Thoracic aorta (tissue), 2 donors: ENCODE measurements at places on chromosomes 2 and 18. TPM values are rescaled to one million over a fixed set of nuclear protein-coding genes. Genes with fewer than 3 reads are reported as not detected.

The KCNE4 gene
- total RNA-seq = 9.6 TPM

DNA sequence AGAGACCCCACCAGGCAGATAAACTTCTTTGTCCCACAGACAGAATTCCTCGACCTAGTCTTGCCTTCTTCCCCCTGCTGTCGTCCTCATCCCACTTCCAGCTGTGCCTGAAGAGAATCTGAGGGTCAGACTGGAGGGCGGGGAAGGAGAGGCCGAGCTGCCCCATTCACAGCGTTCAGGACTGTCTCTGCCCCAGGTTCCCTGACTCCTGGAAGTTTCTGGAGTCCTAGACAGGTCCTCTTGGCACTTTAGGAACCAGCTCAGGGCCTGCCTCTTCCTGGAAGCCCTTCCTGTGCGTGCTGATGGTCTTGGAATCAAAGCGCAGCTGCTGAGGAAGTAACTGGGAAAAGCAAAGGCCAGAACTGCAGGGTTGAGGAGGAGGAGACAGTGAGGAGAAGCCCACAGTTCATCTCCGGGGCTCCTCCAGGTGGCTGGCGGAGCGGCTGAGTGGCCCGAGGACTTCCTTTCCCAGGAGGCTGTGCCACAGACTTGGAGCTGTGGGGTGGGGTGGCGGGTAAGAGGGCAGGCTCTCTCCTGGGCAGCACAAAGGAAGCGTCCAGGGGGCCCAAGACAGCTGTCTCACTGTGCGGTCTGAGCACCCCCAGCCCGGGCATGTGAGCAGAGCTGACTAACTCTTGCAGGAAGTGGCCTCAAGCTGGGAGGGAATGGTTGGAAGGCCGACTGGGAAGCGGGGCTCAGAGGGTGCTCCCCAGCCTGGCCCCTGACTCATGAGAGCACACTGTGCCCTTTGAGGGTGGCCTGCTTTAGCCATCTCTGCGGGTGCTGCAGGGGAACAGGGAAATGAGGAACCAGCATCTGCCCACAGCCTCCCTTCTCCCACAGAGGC is 39.5 kb downstream of the SDC1 start:
- H3K36me3 ChIP-seq = no peaks in the 10 kb centered on the region
- no peak overlapping the region for H3K4me3 ChIP-seq
- H3K4me1 ChIP-seq = no peaks in the 10 kb centered on the region
- no peak overlapping the region for H3K27ac ChIP-seq
- H3K27me3 ChIP-seq = no peaks in the 10 kb centered on the region

GRCh38 chr18:69220529-69220928 is 180.2 kb upstream of the DOK6 start:
- no peaks in the 10 kb centered on the region for H3K4me1 ChIP-seq
- DNase-seq = no peak
- no peak overlapping the region for H3K27ac ChIP-seq
- H3K27me3 ChIP-seq = no peaks in the 10 kb centered on the region

GRCh38 chr2:112160283-112161250 is 22.4 kb downstream of the FBLN7 start:
- H3K36me3 ChIP-seq = no peaks in the 10 kb centered on the region
- H3K4me3 ChIP-seq = no peak overlapping the region
- H3K27me3 ChIP-seq = no peaks in the 10 kb centered on the region
- no peaks in the 10 kb centered on the region for H3K4me1 ChIP-seq

GRCh38 chr2:134161170-134161547 is 92.7 kb upstream of the MGAT5 start:
- H3K4me3 ChIP-seq = no peak overlapping the region
- no peaks in the 10 kb centered on the region for H3K27me3 ChIP-seq
- no peak overlapping the region for H3K27ac ChIP-seq
- H3K4me1 ChIP-seq = peaks cover 7% of the 10 kb centered on the region
- no peaks in the 10 kb centered on the region for H3K36me3 ChIP-seq

GRCh38 chr2:152363936-152364335 is 29.0 kb downstream of the FMNL2 start:
- H3K4me1 ChIP-seq = peaks cover 30% of the 10 kb centered on the region
- no peak for DNase-seq
- H3K36me3 ChIP-seq = no peaks in the 10 kb centered on the region
- no peak overlapping the region for H3K4me3 ChIP-seq

- no peaks in the 10 kb centered on the region for H3K27me3 ChIP-seq
- no peaks in the 10 kb centered on the region for H3K4me1 ChIP-seq
- H3K27ac ChIP-seq = no peak overlapping the region
- H3K4me3 ChIP-seq = no peak overlapping the region
- no peak for DNase-seq
Measured at GRCh38 chr2:6060992-6061663, 368.9 kb downstream of the SOX11 start.

- no peak for DNase-seq
- H3K27me3 ChIP-seq = no peaks in the 10 kb centered on the region
- no peaks in the 10 kb centered on the region for H3K4me1 ChIP-seq
- peaks cover 13% of the 10 kb centered on the region for H3K36me3 ChIP-seq
- H3K27ac ChIP-seq = no peak overlapping the region
Measured at GRCh38 chr18:57559314-57559713, 27.2 kb downstream of the FECH start.
